ENCODE measurements at places on chromosomes 5 and 9.

- peak; percentile 70 for DNase-seq
Observed at GRCh38 chr9:113599646-113600022, 136.1 kb downstream of the RGS3 start.

- no peak for DNase-seq
Observed at GRCh38 chr9:130414910-130415746, 29.6 kb upstream of the ASS1 start.

GRCh38 chr5:96687812-96688453 is 25.8 kb downstream of the CAST start:
- DNase-seq = peak; percentile 74

DNA sequence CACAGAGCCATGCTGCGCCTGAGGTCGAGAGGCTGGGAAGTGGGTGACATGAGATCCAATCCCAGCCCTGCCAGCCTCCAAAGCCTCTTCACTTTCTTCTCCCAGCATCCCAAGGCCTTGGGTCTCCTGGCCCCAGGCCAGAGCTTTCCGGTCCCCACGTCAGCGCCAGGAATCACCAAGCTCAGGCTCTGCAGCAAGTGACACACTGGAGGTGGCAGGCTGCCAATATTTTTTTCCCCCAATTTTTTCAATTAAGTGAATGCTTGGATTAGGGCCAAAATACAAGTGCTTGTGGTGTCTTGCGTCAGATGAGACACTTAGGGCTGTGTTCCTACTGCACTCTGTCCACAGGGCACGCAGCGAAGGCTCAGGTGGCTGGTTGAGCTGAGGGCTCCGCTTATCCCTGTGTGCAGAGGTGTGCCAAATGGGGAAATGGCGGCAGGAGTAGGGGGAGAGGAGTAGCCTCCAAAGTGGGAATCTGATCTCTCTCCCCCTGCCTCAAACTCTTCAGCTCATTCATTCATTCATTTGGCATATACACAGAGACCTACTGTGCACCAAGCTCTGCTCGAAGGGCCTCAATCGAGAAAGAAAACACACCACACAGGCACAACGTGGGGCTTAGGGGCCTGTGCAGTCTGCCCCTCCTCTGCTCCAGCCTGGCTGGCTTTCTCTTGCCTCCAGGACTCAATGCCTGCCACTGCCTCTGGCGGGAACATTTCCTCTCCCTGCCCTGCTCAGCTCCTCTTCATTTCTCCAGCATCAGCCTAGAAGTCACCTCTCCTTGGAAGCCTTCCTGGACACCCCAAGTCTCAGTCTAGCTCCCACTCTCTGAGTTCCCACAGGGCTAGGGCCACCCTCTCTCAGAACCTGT is 16.6 kb downstream of the SH3PXD2B start:
- DNase-seq = peak; percentile 90

DNA sequence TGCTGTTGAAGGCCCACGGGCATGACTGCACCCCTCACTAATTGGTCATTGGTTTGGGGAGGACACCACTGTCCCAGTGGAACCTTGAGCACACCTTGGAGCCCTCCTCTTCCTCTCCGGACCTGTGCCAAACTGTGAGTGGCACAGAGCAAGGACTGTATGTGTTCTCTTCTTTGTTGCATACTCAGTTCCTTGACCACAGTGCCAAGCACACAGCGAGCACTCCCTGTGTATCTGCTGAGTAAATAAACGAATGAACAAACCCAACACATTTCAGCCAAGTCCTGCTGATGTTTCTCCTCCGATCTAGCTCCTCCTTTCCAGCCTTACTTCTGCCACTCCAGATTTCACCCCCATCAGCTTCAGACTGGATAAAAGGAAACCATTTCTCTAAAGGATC is 2.7 kb upstream of the TRIM52 start:
- no peak for DNase-seq

DNA sequence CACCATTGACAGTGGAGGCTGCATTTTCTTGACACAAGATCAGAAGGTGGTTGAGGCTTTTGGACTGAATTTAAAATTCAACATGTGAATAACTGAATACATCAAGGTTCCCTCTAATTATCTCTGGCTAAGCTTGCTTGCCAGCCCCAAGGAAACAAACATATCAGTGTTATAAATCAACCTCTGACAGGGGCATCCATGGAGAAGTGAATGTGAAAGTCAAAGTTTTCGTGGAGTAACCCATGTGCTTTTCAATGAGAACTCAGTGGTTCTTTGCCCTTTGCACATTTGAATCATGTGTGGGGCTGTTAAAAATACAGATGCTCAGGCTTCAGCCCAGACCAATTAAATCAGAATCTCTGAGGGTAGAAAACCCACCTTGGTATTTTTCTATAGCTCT is 128.9 kb downstream of the LRRC70 start:
- DNase-seq = no peak

GRCh38 chr9:14011799-14012560 is 302.0 kb downstream of the NFIB start:
- DNase-seq = no peak

GRCh38 chr5:40502736-40503135 is 177.0 kb upstream of the PTGER4 start:
- no peak for DNase-seq

DNA sequence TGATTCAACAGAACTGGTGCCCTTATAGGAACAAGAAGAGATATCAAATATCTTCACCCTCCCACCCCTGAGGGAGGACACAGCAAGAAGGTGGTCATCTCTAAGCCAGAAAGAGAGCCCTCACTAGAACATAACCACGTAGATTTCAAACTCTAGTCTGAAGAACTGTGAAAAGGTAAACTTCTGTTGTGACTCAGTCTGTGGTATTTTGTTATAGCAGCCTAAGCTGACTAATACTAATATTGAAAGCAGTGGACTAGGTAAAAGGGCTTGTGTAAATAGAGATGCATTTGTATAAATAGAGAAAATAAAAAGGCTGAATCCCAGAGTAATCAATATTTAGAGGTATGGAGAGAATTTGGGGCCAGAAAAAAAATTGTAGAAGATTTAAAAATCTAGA is 157.6 kb upstream of the CCNH start:
- DNase-seq = no peak

Measured in renal cortical epithelial cell (primary cell).